Activated CD4-positive, alpha-beta T cell treated with anti-CD3 and anti-CD28 coated beads, Interleukin-2, Interleukin-6, amounts not matched to agents 100 ng/mL and 50 ng/mL, durations not matched to agents 16 hours and 8 hours (primary cell): ENCODE measurements at places on chromosomes 3 and 15.

DNA sequence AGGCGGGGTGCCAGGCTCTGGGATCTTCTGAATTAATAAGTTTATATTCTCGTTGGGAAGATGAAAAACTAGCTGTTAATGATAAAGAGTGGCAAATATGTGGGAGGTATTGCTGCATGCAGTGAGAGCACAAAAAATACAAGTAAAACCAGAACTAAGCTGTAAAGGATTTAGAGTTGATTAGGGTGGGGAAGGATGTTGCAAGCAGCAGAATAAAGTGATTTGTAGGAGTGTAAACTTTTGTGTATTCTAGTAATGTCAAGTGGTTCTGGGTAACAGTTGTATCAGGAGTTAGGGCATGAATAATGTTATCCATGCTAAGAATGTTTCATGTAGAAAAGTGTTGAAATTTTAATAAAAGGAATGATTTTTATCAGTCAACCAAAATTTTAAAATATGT, 18.1 kb downstream of the CRYBG3 start:
- no peak for DNase-seq

GRCh38 chr3:94303266-94303665, 240.4 kb downstream of the NSUN3 start:
- no peak for DNase-seq

GRCh38 chr3:179558742-179559364, 3.9 kb upstream of the ACTL6A start:
- DNase-seq, result peak; percentile 67

DNA sequence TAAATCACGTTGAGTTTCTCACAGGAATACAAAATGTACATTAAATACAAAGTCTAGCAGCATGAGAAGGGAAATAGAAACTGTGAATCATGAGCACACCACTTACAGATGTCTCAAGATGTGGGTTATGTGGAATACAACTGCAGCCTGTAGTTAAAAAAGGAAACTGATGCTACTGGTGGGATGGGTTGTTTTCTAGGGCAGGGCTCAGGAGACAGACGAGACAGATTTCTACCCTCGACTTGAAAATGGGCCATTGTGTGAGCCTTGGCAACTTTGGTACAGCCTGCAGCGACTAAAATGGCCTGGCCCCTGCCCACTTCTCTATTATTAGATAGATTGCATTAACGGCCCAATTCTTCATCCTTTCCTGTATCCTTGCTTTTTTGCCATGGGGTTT, 293.1 kb downstream of the SUCLG2 start:
- DNase-seq, result no peak

- no peak for DNase-seq
Observed at GRCh38 chr15:69390575-69390974, 23.6 kb upstream of the KIF23 start.
